ENCODE measurements at places on chromosomes 4 and X.

GRCh38 chr4:123348946-123349345 is 47.6 kb upstream of the SPRY1 start:
- no peak for DNase-seq

DNA sequence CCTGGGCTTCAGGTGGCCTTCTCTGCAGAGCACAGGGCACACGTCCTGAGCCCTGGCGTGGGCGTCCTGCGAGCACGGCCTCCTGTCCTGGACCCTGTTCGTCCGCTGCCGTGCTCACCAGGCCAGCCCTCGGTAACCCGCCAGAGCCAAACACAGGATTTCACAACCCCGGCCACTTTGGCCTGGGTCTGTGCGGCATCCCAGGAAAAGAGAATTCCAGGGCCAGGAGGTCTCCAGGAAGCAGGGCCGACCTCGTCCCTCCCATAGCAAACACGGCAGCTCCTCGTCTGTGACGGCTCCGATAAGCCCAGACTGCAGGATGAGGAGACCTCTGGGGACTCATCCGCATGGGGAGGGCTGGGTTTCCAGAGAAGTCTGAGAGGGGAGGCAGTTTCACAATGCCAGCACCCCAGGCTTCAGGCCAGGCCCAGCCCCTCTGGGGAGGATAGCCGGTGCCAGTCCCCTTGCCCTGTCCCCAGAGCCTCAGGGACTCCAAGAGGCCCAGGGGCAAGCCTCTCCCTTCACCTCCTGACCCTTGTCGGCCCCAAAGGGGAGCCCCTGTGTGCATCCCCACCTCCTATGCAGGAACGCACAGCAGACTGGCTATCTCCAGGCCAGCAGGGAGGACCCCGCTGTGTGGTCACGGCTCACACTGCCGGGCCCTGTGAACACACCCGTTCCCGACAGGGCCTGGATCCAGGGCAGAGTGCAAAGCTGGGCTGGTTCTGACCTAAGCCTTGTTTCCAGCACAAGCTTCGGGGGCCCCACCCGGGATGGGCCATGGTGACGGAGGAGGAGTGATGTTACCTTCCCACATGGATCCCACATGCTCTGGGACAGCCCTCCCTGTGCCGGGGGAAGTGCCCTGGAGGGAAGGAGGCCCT is 22.3 kb upstream of the HTRA3 start:
- DNase-seq, result no peak

GRCh38 chrX:71100581-71101505 is 5.2 kb downstream of the FOXO4 start:
- DNase-seq, result no peak

GRCh38 chr4:90445380-90445779 is 318.2 kb downstream of the CCSER1 start:
- no peak for DNase-seq

DNA sequence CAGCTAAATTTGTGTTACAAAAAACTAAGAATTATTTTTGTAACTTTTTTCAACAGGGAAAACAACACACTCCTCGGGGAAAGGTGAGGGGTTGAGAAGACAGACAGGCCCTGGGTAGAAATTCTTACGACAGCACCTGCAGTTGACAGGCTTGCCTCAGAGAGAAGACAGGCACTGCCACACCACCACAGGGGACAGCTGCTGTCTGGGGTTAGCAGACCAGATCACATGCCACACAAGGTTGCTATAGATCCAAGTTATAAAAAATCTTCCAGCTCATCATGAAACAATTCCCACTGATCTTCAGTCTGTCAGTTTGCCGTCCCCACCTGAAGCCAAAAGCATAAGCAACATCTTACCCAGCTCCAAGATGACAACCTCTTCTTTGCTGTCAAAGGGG is 143.2 kb upstream of the ZCCHC13 start:
- DNase-seq, result no peak

DNA sequence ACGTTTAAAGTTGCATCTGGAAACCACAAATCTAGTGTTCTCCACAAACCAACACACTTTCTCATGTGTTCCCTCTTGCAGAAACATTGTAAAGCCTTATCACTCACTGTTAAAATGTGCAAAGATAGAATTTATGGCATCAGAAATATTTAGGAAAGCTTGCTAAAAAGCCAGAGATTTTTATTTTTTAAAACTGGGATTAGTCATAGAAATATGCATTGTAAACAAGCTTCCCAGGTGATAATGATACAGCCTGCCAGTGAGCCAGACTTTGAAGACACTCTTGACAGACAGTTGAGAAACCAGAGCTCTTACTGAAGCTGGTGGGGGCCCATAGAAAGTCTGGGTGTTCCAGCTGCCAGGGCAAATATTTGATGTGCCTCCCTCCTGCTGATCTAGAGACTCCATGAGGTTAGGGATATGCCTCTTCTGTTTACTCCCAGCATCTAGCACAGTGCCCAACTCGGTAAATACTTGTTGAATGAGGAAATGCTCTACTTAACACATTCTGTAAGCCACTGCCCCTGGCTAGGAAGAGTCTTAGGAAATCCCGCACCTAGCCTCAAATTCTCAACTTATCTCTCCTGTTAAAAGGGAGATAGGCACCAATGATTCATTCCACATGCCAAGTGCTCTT is 179.0 kb upstream of the RASGEF1B start:
- no peak for DNase-seq

GRCh38 chr4:115054836-115055235 is 58.6 kb downstream of the NDST4 start:
- DNase-seq, result no peak

DNA sequence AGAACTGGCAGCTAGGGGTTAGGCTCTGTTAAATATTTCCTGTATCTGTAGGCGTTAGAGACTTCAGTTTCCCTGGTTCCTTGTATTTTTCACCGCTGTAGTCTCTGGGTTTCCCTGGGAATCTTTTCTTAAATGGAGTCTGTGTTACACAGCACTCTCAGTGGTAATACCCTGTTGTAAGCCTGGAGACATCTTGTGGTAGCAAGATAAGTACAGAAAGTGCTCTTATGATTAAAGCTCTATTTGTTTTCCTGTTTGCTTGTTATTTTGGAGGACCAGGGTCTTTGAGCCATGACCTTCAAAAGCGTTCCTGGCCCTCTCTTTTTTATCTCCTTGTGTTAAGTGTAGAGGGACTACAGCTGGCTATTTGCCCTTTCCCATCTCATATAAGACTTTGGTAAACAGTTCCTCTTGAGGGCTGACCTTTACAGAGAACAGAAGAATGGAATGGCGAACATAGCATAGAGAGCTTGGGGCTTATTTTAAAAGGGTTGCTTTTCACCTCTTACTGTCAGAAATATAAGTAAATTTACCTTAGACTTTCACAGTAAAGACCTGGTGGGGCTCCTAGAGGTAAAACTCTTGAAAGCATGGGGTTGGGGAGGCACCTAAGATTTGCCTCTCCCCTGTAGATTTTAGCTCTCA is 782.5 kb downstream of the FAT4 start:
- DNase-seq, result no peak

GRCh38 chrX:139930916-139931645 is 1.8 kb downstream of the ATP11C start:
- peak; percentile 2 for DNase-seq

DNA sequence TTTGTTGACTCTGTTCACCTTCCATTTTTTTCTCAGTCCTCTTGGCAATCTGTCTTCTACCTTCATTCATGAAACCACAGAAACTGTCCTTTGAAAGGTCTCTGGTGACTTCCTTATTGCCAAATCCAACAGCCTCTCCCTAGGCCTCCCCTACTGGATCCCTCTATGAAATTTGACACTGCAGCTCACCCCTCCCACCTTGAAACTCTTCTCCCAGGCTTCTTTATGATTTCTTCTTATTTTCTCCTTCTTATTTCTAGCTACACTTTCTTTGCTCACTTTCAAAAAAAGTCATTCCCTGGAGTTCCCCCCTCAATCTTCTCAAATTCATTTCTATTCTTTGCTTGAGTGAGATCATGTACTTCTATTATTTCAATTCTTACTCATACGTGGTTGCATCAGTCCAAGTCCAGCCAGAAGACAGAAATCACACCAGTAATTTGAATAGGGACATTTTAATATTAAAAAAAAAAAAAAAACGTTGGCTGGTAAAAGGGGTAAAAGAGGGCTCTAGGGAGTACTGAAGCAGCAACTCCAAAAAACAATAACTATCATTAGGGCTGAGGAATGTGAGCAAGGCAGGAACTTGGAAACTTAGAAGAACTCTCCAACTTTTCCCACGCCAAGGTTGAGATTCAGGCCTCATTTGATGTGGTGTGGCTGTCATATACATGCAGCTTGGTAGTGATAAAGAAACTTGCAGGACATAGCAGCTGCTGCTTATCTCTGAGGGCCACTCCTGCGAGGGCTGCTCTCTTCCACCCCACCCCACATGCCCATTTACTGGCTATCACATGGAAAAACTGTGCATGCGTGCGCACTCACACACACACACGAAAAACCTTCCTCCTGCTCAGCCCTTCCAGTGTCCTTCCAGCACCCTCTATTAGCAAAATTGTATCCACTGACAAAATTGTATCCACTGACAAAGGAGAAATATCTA is 169.8 kb upstream of the GALNT7 start:
- no peak for DNase-seq

DNA sequence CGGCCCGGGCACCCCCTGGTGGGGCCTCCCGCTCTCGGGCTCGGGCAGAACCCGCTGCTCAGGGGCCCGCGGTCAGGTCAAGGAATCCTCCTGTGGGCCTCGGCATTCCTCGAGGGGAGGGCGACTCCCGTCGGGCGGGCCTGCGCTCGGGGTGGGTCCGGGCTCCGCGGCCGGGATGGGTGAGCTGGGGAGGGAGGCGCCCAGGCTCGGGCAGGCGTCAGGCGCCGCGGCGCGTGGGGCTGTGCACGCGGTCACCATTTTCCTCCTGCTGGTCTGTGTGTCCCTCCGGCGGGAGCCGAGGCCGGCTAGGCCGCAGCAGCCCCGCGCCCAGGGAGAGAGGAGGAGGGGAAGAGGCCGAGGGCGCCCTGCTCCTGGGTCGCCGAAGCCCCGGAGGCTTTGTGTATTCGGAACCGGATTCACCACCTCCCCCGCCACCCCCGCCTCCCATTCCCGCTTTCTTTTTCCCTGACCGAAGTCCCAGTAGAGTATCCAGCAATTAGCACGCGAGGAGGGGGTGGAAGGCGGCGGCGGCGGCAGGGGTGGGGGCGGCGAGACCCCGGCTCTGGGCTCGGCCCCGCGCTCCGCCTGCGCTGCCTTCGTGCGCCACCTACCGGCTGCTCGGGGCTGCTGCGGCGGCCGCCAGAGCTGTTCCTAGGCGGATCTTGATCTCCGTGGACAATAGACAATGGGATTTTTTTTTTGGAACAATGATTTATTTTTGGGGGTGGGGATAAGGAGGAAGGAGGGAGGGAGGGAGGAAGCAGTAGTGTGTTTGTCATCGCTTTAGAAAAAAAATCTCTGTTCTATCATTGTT is 99.0 kb upstream of the MAML3 start:
- DNase-seq, result peak; percentile 13

GRCh38 chr4:5213087-5213595 is 161.9 kb downstream of the STK32B start:
- DNase-seq, result no peak

GRCh38 chr4:176957353-176958118 is 164.8 kb upstream of the VEGFC start:
- no peak for DNase-seq

DNA sequence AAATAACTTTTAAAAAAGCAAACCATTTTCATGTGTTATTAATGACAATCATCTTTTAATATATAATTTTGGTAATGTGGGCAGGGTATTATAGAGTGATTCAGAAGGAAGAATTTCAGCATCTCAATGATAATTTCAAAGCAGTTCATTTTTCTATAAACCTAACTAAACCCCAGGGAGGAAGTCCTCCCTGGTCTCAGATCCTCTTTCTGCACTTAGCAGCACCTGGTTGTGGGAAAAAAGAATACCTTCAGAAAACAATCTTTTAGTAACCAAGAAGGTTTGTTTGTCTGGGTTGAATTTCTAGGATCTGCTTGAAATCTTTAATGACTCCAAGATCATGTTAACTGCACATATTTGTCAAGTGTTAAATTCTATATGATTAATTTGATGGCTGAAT is 29.9 kb downstream of the DKK2 start:
- DNase-seq, result no peak

DNA sequence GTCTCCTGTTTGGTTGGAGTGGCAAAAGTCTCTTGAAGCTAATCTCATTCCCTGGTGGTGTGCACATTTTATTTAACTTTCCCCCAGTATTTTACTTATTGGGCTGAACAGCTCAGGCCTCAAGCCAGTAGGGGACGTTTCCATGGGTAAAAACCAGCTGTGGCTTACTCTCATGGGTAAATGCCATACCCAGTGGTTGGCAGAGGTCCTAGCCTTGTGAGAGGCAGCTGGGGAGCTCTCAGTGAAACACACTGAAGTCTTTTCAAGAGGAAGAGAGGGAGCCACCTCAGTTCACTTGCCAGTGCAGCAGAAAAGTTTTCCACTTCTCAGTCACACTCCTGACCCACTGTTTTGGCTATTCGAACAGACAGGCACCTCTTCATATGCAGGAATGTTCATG is 1964.2 kb downstream of the ARAP2 start:
- DNase-seq, result no peak

DNA sequence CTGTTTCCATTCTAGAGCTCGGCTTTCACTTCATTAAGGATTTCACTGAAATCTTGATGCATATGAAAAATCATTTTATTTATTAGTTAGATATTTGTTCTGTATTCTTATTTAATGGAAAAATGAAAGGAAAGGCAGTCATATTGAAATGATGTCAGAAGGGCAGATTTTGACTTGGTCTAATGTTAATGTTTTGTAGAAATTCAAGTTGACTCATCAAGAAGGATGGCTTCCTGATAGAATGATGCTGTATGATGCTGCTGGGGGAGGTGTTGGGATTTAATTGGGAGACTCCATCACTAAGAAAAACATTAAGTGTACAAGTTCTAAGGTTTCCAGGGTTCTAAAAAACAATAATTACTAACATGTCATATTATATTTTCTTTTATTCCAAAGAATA is 204.8 kb downstream of the PDGFC start:
- no peak for DNase-seq

- DNase-seq, result no peak
Measured at GRCh38 chr4:88698519-88698918, 890 bp upstream of the NAP1L5 start.

- DNase-seq, result no peak
Measured at GRCh38 chr4:8173492-8174242, 15.1 kb upstream of the ABLIM2 start.

DNA sequence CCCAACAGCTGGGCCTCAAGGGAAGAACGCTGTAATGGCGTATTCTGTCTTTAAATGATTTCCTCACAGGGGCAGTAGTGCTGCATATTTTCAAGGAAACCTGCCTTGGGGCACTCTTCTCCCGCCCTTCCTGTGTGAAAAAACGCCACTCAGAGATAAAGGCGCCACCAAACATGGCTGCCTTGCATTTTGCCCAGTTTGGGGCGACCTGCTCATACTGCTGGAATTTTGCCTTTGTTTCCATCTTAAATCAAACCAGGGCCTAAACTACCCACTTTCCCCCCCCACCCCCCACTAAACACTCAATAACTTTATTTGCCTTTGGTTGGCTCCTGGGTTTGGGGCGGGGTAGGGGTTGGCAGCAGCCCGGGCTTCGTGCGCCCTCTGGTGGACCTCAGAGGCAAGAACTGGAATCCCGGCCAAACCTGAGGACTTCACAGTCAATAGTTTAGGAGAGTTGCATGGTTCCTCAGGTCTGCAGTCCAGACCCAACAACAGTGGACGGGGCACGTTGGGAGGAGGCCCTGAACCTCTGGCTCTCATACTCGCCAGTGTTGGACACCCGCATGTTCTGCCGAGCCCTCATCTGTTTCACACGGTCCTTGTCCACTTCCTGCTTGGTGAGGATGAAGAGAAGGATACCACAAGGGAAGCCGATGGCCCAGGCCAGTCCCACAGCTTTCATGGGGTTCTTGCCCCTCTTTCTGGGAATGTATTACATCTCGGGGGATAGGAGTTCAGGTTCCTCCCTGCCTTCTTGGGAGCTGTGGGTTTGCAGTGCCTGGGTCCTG is 220.1 kb upstream of the STK26 start:
- no peak for DNase-seq

- DNase-seq, result no peak
Measured at GRCh38 chr4:37628977-37629609, 57.1 kb downstream of the RELL1 start.

All from activated CD8-positive, alpha-beta memory T cell treated with anti-CD3 and anti-CD28 coated beads for 1 hour (primary cell).